CD4-positive, alpha-beta T cell treated with Interleukin-21 for 1 hour (primary cell): ENCODE measurements at places on chromosomes 6 and 20.
A peak's percentile ranks its signal among the peaks of the same experiment; 100 is the strongest.

DNA sequence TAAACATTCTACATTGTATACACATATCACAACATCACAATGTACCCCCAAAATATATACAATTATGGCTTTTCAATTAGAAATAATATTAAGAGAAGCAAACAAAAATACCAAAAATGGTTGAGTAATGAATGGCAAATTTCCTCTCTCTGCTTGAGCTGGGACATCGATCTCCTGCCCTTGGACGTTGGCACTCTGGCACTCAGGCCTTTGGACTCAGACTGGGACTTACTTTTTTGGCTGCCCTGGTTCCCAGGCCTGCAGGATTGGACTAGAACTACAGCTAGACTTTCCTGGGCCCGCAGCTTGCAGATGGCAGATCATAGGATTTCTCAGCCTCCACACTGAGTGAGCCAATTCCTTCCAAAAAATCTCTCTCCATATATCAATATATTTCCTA, 52.9 kb upstream of the KCNK16 start:
- DNase-seq, result no peak

- no peak for DNase-seq
Observed at GRCh38 chr6:3862038-3862437, 12.9 kb downstream of the FAM50B start.

DNA sequence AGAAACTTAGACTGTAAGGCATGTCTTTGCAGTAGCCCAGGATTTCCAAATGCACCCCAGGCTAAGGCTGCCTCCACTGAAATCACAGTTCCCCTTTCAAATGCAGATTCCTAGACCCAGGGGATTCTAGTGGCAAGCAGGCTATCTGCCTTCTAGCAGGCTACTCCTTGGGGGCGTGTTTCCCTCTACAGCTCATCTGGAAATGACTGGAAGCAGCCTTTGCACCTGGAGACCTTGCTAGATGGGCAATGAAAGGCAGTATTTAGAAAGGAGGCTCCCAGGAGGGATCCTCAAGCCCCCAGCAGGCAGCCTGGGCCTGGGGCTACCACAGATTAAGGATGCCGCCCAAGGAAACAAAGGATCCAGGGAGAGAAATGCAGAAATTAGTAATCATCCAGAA, 26.0 kb upstream of the SYNDIG1 start:
- no peak for DNase-seq

GRCh38 chr20:13131688-13132087, 89.4 kb upstream of the ISM1 start:
- no peak for DNase-seq

DNA sequence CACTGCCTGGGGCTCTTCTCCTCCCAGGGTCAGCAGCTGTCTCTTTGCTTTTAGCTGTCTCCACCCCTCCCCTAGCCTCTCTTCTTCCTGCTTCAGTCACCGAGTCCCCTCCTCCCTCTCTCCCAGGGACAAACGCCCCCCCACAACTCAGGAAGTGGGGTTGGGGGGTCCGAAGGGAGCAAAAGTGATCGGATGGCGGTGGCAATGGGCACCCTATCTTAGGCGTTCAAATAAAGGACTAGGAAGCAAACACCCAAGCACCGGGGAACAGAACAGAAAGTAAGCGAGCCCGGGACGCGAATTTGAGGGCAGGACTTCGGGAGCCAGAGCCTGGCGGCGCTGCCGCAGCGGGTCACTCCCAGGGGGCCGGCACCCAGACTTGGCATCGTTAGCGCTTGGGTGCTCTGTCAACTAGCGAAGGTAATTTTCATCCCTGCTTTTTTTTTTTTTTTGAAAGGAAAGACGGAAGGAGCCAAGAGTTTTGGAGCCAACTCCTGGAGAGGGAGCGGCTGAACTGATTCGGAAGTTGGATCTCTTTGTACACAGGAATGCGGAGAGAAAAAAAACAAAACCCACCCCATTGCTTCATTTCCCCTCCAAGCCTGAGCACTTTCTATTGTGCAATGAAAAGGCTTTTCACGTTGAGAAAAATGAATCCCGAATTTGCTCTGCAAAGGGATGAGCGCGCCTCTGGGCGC, 815 bp upstream of the ITPR3 start:
- DNase-seq, result peak; percentile 35

DNA sequence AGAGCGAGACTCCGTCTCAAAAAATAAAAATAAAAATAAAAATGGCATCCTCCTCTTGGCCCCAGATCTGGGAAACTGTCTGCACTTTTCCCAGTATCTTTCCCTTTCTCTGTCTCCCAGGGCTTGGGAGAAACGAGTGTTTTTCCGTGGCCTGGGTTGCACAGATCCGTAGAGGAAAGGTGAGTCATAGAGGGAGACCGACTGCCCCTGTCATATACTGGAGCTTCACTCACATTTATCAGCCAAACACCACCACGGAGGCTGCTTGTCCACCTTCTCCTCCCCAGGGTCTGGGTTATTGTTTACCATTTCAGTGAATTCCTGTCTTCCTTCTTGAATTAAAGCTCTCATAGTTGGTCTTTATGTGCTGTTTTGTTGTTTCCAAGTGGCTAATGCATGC, 31.9 kb upstream of the EIF2S2 start:
- DNase-seq, result no peak

GRCh38 chr20:52847029-52847660, 125.0 kb upstream of the TSHZ2 start:
- DNase-seq, result no peak

DNA sequence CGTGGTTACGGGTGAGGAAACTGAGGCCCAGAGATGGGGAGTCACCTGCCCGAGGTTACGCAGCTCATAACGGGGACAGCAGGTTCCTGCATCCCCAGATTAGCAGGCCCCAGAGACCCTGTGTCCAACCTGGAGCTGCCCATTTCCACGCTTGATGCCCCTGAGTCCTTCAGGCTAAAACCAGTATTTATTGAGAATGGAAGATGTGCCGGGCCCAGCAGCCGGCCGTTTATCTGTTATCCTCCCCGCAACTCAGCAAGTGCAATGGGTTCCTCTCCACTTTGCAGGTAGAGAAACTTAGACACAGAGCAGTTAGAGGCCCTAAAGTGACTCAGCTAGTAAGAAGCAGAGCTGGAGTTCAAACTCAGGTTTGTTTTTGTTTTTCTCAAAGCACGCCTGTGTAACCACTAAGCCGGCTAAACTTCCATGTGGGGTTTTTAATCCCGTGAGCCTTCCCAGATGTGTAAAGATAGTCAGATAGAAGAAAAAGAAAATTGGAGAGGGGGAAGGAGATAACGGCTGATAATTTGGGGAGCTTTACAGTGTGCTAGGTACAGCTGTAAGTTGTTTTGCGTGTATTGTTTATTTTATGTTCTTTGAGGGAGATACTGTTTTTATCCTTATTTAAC, 775 bp downstream of the PFDN4 start:
- DNase-seq, result no peak

- no peak for DNase-seq
Observed at GRCh38 chr20:37711994-37712964, 18.4 kb downstream of the CTNNBL1 start.

- no peak for DNase-seq
Observed at GRCh38 chr20:17795501-17796071, 95.8 kb downstream of the BANF2 start.

DNA sequence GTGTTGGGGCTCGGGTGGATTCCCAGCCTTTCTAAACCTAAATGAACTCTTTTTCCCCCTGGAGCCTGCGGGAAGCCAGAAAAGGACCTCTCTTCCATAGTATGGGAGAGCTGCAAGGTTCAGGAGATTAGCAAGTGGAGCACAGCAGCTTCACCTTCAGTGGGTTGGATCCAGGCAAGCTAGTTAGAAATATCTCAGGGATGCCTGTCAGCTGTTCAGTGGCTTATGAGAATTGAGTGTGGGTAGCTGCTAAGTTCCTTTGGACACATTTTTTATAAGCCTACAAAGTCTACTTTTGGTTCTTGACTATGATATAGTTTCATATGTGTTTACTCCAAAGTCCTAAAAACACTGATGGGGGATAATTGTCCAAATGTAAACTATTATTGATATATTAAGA, 642.1 kb downstream of the EPM2A start:
- no peak for DNase-seq

- DNase-seq, result no peak
Observed at GRCh38 chr6:141211845-141212244, 920.9 kb upstream of the GJE1 start.

DNA sequence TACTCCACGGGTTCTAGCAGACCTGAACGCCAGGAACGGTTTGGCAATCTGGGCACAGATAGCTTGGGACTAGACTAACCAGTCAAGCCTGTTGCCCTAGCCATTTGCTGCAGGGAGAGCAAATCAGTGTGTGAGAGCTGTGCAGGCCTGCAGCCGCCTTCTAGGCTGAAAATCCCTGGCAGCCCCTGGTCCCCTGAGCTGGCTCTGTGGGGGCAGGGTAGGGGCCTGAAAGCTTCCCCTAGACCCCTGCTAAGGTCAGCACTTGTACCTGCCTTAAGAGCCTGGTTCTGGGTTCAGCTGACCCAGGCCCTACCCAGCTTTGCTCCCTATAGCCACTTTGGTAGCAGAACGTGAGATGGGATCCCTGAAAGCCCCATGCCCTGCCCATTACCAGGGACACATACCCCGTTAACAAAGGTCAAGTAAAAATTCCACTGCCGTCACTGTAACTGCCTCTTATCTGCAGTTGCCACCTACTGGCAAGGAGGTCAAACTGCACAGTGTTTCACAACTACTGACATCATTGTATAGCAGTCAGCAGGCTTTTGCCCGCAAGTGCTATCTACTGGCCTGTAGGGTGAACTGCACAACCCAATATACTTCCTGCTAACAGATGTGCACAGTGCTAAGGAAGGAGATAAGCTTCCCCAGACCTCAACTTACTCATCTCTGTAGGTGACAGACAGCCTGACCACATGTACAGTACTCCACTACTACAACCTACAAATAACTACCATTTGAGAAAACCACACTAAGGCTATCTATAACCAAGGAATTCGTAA, 95.1 kb upstream of the OLIG3 start:
- peak; percentile 85 for DNase-seq

GRCh38 chr20:1465470-1466210, 1.0 kb downstream of the NSFL1C start:
- DNase-seq, result no peak

DNA sequence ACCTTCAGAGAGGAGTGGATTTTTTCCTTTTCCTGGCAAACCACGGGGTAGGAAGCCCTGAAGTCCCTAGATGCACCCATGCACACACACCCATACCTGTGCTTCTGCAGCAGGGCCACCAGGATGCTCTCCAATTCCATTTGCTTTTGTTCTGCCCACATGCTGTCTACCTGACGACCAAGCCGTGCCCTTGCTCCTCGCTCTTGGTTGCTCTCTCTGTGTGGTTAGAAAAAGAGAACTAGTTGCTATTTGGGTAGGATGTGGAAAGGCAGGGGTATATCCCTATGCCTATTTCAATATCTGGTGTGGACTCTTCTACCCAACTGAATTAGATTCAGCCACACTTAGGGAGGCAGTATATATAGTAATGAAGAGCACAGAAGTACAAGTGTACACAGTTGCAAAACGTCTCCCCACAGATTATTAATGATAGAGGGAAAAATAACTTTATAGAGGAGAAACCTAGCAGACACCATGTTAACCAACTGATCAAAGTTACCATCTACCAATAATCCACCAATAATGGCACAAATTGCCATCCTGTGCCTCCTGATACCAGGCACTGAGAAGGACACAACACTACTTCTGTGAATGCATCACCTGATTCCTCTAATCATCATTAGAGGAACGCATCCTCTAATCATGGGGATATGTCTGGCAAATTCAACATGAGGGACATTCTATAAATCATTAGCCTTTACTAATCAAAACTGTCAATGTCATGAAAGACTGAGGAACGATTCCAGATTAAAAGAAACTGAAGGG, 7.3 kb downstream of the GHRH start:
- DNase-seq, result no peak

- no peak for DNase-seq
Observed at GRCh38 chr6:79993911-79994309, 10.5 kb upstream of the TTK start.

DNA sequence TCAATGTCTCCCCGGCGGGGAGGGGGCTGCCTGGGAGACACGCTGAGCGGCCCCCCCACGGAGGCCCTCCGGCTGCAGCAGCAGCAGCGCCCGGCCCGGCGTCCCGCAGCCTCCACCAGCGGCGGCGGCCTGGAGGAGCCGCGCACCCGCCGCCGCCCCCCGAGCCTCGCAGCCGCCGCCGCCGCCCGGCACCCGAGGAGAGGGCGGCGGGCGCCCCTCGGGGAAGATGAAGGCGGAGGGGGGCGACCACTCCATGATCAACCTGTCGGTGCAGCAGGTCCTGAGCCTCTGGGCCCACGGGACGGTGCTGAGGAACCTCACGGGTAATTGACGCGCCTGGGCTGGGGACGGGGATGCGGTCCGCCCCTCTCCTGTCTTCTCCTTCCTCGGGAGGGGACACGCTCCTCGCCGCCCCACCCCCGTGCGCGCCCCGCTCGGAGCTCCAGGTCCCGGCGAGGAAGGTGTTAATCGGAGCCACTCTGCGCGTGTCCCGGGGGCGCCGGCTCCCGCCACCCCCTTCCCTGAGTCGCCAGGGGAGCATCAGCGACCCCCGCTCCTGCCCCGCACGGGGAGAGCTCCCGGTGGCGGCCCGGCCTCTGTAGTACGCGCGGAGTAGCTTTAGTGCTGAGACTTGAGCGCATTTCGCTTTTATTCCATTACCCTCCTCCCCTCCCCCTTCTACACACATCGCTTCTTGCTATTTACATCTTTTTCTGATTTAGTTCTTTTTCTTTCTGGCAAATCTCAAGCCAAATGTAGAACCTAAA, 686 bp downstream of the TMEM170B start:
- peak; percentile 15 for DNase-seq

DNA sequence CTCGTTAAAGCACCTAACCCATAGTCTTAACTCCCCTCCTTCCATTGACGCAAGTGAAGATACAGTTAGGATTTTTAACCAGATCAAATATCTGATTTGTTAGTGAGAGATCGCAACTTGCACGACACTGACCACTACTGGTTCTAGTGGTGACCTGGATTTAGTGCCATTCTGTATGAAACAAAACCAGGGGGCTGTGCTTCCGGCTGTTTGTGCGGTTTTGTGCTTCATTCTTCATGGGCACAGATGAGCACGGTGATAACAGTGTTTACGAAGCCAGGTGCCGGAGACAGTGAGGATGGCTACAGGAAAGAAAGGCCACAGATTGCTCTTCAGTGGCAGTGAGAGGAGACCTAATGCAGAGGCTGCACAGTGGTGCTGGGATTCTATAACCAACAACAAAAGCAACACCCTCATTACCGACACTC, 75.5 kb downstream of the NOL4L start:
- DNase-seq, result peak; percentile 74

- no peak for DNase-seq
Observed at GRCh38 chr6:11613858-11614257, 76.3 kb downstream of the TMEM170B start.

- DNase-seq, result no peak
Observed at GRCh38 chr20:4681401-4681800, 40.3 kb upstream of the PRND start.
